EH (cell line): ENCODE measurements at places on chromosomes 1 and 21.
A peak's percentile ranks its signal among the peaks of the same experiment; 100 is the strongest.

- no peak for DNase-seq
Observed at GRCh38 chr1:9068981-9069325, 482 bp downstream of the SLC2A5 start.

DNA sequence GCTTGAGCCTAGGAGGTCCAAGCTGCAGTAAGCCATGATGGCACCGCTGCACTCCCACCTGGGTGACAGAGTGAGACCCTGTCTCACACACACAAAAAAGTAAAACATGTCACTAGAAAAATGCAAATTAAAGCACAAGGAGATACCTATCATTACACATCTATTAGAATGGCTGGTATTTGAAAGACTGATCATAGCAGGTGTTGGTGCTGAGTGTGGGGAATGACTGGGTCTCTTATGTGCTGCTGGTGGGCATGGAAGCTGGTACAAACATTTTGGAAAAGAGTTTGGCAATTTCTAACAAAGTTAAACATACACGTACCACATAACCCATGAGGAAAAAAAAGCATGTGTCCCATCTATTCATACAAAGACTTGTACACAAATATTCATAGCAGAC lies 142.1 kb upstream of the ZBTB40 start:
- no peak for DNase-seq

DNA sequence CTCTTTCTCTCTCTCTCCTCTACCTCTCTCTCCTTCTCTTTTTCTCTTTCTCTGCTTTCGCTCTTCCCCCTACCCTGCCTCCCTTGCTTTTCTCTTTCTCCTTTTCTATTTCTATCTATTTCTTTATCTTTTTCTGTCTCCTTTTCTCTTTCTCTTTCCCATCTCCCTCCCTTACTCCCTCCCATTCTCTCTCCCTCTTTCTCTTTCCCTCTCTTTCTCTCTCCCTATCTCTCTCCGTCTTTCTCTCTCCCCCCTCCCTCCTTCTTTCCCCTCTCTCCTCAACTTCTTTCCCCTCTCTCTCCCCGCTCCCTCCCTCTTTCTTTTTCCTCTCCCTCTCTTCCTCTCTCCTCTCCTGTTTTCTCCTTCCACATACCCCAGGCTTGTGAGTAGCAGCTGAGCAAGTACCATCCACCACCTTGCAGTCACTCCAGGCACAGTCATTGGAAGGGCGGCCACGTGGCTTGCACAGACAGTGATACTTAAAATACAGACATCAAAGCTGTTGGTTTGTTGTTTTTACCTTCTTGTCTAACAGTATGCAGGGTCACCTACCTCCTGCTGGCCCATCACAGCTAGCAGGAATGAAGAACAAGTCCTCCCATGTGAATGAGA lies 209.1 kb upstream of the COA6 start:
- no peak for DNase-seq

GRCh38 chr1:77487631-77488030 lies 194.8 kb downstream of the ZZZ3 start:
- DNase-seq = no peak

- no peak for DNase-seq
Observed at GRCh38 chr1:114000406-114000805, 21.1 kb downstream of the OLFML3 start.

DNA sequence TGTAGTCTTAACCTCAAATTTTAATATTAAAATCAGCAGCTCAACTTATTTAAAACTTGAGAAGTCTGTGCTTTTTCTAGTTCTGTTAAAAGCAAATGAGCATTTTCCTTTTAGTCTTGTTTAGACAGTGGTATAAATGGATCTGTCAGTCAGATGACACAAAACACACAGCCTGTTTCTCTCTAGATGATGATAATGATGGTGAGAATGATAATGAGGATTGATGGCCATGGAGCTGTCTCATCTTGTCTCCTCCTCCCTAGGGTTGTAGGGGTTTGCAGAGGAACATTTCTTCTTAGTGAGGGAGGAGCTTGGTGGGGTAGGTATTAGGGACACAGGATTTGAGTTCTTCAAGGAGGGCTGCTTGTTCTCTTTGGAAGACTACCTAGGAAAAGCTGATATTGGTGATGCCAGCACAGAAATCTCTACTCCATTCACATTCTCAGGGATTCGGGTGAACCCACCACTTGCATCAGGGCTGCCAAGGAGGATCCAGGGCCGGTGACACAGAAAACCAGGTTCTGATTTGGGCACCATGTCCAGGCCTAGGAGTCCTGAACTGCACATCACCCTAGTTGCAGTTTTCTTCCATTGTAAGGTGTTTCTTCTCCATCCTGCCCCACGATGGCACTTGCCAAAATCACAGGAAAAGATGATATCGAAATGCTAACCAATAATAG lies 147.6 kb downstream of the RHOU start:
- DNase-seq = no peak

DNA sequence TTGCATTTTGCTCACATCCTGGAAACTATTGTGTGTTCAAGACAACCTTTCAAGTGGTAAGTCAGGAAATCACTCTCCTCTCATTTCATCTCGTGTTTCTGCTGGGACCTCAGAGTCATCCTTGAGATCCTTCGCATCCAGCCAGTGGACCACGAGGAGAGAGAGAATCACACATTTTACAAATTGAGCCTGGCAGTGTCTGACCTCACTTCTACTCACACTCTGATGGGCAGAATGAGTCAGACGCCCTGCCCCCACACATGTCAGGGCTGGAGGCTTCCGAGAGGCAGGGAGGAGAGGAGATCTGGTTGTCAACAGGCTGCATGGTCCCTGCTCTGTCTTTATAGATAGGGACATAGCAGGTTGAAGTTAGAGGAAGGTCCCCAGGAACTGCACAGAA lies 509.7 kb downstream of the AJAP1 start:
- DNase-seq = no peak

- DNase-seq = peak; percentile 53
Observed at GRCh38 chr1:235329139-235329902, 951 bp downstream of the GGPS1 start.

- peak; percentile 69 for DNase-seq
Observed at GRCh38 chr1:174682419-174683008, 234.8 kb downstream of the GPR52 start.

- DNase-seq = no peak
Observed at GRCh38 chr1:10737651-10738050, 58.8 kb downstream of the CASZ1 start.

DNA sequence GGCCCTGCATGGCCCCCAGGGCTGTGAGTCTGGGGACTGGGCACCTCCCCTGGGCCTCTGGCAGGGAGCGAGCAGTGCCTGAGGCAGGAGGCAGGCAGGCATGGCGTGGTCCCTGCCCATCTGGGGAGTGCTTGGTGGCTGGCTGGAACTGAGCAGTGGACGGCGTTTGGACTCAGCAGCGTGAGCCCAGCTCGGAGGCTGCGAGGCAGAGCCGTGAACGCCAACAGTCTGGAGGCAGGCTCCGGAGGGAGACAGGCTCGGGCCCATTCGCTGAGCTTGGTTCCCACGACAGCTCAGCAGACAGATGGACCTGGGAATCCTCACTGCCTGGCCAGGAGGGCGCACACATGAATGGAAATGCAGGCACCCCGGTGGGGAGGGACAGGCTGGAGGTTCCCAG lies 160.7 kb upstream of the POU3F1 start:
- DNase-seq = no peak

GRCh38 chr1:167584581-167584980 lies 31.0 kb upstream of the CREG1 start:
- no peak for DNase-seq

- peak; percentile 98 for DNase-seq
Observed at GRCh38 chr1:41955461-41956159, 36.9 kb upstream of the HIVEP3 start.

DNA sequence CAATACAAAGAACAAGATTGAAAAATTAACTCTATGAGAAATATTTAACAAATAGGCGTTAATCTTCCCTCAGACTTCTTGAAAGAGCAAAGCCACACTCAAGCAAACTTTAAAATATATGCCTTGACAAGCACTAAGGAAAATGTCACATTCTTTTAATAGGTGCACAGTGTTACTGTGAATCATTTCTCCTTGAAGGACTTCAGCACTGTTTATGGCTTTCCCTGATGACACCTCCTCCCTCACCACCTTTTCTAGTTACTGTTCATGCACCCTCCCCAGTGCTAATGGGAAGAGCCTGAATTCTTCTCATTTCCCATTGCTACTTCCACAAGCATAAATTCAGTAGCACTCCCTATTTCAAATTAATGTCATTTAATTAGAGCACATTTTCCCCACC lies 299.5 kb upstream of the RRP15 start:
- no peak for DNase-seq

GRCh38 chr1:48661726-48662463 lies 114.8 kb downstream of the BEND5 start:
- DNase-seq = no peak

GRCh38 chr1:181081395-181081794 lies 7.1 kb upstream of the IER5 start:
- no peak for DNase-seq

DNA sequence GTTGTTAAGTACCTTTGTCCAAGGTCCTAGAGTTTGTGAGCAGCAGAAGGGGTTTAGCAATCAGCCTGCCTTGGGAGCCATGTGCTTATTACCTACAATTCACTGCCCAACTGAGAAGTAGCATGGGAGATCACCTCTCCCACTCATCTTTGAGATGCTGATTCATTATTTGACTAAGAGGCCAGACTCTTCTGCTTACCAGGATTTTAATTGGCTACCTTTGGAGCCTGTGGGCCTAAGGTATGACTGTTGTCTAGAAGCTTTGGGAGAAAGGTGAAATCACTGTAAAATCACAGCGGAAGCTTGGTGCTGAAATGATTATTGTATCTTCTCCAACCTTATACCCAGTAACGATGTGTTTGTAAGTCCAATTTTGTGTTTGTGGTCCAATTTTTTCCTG lies 213.4 kb downstream of the ST6GALNAC3 start:
- no peak for DNase-seq

DNA sequence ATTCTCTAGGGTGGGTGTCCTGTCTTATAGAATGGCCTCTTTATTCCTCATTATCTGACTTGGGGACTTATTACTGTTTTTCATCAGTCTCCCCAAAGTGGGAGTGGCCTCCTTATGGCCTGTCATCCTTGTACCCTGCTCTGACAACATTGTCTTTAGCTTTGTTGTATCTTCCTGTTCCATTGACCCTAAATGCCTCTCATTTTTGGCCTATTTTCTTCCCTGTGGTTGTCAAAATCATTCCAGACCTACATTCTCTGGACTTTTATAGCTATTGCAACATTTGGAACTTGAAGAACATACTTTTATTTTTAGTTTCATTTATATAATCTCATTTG lies 9.7 kb downstream of the SFT2D2 start:
- DNase-seq = peak; percentile 66

GRCh38 chr1:157505481-157506272 lies 46.6 kb downstream of the FCRL5 start:
- peak; percentile 67 for DNase-seq

GRCh38 chr1:110671361-110671760 lies 3.4 kb downstream of the KCNA3 start:
- no peak for DNase-seq

GRCh38 chr1:190416239-190416638 lies 61.4 kb downstream of the BRINP3 start:
- no peak for DNase-seq

- no peak for DNase-seq
Observed at GRCh38 chr1:226946841-226947240, 6.7 kb downstream of the COQ8A start.

- peak; percentile 68 for DNase-seq
Observed at GRCh38 chr21:41164981-41165655, 2.8 kb upstream of the BACE2 start.

DNA sequence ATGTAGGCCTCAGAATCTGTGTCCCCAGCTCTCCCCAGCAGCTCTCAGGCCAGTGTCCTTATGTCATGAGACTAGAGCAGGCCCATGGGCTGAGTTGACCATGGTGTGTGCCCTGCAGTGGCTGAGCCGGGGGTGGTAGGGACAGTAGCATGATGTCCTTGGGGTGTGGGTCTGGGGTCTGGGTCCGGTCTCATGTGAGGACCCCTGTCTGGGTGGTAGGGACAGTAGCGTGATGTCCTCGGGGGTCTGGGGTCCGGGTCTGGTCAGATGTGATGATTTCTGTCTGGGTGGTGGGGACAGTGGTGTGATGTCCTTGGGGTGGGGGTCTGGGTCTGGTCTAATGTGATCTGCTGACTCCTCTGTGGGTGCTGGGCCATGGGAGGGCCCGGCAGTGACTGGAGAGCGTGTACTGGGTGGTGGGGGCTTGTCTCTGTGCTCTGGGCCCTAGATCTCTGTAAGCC lies 64.5 kb downstream of the OBSCN start:
- no peak for DNase-seq

- DNase-seq = no peak
Observed at GRCh38 chr21:44903050-44903685, 17.5 kb downstream of the ITGB2 start.

DNA sequence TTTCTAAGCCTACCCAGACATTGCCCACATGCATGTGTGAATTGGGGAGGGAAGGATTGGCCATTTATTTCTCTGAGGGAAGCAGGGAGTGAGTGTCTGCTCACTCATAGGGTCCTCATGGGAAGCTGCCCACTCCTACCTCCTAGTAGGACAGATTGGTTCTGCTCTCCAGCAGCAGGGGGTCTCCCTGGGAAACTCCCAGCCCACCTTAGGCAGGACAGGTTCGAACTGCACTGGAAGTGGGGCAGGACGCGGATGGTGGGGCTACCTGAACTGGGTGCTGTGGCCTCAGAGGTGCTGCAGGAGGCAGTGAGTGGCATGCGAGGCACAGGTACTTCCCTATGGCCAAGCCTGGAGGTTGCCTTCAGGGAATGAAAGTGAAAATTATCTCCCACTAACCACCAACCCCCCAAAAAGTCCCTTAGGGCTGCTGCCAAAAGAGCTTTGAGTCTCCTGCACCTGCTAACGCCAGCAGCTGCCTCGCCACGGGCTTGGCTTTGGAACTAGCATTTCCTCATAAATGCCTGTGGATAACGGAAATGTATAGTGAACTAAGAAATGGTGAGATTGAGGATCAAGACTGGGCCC lies 157.0 kb upstream of the COA6 start:
- no peak for DNase-seq

DNA sequence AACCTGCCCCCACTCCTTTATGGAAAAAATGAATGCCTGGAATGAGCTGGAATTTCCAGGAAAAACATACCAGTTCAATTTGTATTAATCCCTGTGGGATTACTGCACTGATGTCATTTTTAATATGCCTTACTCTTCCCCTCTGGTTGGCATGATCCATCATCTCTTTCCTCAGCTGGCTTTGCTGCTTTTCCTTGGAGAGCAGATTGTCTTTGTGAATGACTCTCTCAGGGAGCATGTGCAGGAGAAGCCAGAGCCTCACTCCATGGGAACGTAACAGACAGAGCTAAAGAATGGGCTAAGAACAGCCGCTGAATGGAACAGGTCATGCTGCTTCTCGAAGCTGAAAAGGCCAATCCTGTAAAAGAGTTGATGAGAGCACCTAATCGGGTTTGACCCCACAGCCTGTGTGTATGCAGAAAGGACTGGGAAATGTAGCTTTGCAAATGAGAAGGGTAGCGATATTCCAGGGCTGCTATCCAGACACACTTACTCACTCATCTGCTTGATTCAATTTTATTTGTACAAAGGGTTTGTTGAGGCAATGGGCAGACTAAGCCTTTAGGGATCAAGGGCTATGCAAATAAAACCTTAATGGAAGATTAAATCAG lies 20.7 kb downstream of the PHC2 start:
- peak; percentile 77 for DNase-seq

GRCh38 chr1:21511579-21512522 lies 2.6 kb downstream of the ALPL start:
- peak; percentile 98 for DNase-seq
